ENCODE measurements at places on chromosomes 13 and 19. TPM values are rescaled to one million over a fixed set of nuclear protein-coding genes. Genes with fewer than 3 reads are reported as not detected.

GRCh38 chr13:79901336-79901735 lies 420.4 kb downstream of the NDFIP2 start:
- no peak for DNase-seq

GRCh38 chr19:56137405-56137804 lies 3.7 kb upstream of the ZNF444 start:
- DNase-seq, result no peak

- no peak for DNase-seq
Observed at GRCh38 chr13:24216176-24216575, 55.7 kb downstream of the SPATA13 start.

DNA sequence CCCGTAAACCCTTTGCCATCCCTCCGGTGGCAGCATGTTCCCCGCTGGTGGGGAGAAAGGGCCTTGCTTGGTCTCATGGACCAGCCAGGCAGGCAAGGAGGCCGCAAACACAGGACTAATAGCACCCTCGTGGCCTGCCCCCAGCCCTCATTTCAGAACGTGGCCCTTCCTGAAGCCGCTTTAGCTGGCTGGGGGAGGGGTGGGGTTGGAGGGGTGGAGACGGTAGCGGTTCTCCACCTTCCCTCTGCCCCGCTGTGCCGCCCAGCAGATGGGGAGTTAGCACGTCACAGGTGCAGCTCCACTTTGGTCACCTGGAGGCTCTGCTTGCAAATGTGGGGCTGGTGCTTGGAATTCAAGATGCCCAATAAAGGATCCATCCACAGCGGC lies 59.3 kb upstream of the URI1 start:
- no peak for DNase-seq

- no peak for DNase-seq
Observed at GRCh38 chr13:99258946-99259345, 767 bp upstream of the GPR18 start.

- DNase-seq, result no peak
Observed at GRCh38 chr13:28313579-28313978, 175.2 kb downstream of the PAN3 start.

ZNF296 gene
- polyA plus RNA-seq, result 0.26 TPM

MBD3L4 gene
- not detected for polyA plus RNA-seq

WTIP gene
- 18.1 TPM for polyA plus RNA-seq

ZNF583 gene
- 0.65 TPM for polyA plus RNA-seq

EDNRB gene
- polyA plus RNA-seq, result not detected

LAIR1 gene
- polyA plus RNA-seq, result 0.75 TPM

SCAF1 gene
- 3.3 TPM for polyA plus RNA-seq
